ENCODE measurements at places on chromosomes 1 and 21.

GRCh38 chr1:244552336-244552735 lies 91.3 kb downstream of the CATSPERE start:
- DNase-seq: no peak

DNA sequence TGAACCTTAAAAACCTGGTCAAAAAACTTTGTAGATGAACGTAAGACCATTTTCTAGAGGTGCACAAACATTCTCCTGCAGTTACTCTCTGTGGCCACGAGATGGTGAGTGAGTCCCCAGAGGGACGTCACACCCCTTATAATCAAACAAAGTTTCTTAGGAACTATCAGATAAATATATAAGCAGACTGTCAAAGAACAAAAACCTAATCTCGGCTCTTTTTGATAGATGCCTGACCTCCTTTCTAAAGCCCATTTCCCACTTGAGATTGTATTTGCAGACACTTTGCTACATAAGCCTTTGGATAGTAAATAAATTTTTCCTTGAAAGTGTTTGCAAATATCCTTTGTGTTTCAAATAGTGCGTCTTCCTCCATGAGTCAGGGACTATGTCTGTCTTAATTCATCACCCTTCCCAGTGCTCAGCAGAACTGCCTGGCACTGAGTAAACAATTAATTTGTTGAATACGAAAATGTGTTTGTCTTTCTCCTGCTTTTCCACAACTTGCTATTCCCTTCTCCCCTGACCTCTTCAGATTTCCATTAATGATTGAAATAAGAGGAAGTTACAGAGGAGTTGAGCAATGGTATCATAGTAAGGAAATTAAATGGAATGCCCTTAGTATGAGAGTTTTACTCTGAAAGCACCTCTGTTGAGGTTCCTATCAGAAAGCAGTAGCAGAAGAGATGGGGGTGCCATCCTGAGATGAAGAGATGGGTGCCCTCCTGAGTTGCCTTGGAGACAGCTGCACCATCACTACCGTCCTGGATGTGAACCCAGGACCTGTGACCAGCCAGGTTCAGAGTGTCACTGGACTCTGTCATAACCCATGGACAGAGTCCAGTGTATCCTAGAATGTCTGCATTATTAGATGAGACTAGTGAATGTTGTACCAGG lies 57.8 kb upstream of the RAVER2 start:
- DNase-seq: peak; percentile 8

- DNase-seq: no peak
These were observed 934 bp upstream of the MSH4 start for GRCh38 chr1:75795703-75796193.

GRCh38 chr1:37290718-37291117 lies 183.7 kb upstream of the ZC3H12A start:
- DNase-seq: peak; percentile 45

DNA sequence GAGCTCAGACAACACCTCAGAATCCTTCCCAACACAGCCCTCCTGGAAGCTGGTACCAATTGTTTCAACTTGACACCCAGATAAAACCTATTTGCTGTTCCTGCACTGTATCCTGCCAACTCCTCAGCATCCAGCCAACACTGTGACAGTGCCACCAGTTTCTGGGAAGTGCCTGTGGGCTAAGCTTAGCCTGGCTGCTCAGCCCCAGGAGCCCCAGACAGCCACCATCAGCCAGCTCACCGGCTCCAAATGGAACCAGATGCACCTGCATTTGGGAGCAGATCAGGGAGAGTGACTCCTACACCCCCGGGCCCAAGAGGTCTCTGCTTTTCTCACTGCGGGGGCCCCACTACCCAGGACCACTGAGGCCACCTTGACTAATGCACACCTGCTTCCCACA lies 24.9 kb downstream of the KCNN3 start:
- no peak for DNase-seq

DNA sequence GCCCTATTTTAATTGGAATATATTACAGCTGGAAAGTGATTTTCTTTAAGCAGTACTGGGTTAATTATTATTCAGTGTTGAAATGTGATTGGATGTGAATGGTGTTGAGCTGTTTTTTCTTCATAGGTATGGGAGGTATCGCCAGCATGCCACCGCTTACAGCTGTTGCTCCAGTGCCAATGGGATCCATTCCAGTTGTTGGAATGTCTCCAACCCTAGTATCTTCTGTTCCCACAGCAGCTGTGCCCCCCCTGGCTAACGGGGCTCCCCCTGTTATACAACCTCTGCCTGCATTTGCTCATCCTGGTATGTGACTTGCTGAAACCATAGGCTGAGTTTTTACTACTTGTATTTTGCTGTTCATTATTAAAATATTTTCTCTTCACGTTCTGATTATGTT lies 107.7 kb downstream of the ITSN1 start:
- no peak for DNase-seq

- DNase-seq: no peak
These were observed 32.5 kb downstream of the LRRC3 start for GRCh38 chr21:44487831-44488230.

- DNase-seq: no peak
These were observed 30.3 kb downstream of the YARS1 start for GRCh38 chr1:32786856-32787255.

DNA sequence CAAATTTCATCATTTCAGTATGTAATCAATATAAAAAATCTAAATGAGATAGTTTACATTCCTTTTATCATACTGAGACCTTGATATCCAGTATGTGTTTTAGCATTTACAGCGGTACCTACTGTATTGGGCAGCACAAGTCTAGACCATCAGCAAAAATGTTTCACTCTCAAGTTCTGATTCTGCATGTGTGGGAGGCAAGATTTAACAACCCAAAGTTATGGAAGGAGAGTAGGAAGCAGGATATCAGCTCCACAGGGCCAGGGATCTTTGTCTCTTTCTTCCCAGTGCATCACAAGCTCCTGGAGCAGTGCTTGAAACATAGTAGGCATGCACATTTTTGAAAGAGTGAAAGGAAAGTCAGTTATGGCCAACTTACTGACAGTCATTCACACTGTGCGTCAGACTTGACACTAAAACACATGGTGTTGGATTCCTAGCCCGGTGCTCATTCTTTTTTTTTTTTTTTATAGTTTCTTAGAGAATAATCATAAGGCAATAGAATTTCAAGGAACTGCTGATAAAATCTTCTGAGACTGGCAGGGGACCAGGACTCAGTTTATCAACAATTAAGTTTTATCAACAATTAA lies 6.1 kb downstream of the TENT5C start:
- DNase-seq: no peak

DNA sequence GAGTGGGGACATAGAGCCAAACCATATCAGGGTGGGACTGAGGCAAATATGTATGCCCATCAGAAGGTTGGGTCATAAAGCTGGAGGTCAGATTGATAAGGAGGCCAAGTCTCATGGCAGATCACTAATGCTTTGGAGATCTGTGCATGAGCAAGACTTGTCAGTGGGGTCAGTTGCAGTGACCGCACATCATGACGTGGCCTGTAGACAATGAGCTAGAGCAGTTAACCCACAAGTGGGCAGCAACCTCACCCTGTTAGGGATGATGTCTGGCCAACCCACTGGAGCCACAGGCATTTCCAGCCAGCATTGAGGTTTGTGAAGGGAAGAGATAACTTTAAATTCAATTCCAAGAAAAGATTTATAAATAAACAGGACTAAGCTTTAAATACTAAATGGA lies 66.7 kb downstream of the XCL1 start:
- no peak for DNase-seq
